ENCODE measurements at places on chromosomes 11 and 22.

DNA sequence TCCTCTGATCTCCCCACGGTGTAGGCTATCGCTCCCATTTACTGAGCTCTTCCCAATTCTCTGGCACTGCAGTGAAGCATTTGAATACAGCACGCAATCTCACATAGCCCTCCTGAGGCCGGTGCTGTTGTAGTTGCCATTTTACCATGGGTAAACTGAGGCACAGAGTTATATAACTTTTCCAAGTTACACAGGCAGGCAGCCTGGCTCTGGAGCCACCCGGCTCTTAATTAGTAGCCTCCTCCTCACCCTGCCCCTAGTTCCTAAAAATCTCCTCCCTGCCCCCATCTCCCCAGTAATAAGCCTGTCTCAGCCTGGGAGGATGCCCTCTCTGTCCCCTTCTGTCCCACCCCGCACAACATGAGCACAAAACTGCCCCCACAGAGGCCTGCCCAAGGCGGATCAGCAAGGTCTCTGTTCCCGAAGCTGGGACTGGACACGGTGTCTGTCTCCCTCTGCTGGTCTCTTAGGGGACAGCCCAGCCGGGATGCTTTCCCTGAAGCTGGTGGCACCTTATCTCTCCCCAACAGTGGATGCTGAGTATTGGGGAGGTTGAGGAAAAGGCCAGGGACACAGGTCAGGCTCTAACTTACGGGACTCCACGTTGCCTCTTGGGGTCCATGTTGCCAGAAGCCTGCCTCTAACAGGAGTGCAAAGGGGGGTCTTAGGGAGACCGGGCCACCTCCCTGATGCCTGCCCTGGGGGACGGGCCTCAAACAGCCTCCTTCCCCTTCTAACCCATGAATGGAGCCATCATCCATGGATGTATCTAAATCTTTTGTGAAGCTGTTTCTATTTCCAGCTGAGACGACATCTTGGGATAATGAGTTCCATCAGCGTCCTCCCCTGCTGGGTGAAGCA lies 9.1 kb upstream of the CLCF1 start:
- peak; percentile 77 for DNase-seq

DNA sequence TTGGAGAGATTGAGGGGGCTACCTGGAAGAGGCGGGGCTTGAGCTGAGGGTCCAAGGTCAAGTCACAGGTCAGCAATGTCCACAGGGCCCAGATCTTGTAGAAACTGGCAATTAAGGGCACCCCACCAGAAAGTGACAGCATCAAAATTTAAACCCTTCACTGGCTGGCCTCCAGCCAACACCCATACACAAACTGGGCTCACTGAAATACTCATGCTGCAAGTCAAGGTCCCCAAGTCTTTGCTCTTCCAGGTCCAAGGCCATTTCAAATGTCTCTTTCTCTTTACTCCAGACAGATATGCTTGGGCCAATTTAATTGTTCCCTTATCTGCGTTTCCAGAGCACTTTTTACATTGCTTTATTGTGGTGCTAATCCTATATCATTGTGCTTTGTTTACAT lies 36.4 kb downstream of the LMO2 start:
- DNase-seq: no peak

- DNase-seq: no peak
Measured at GRCh38 chr22:24140357-24140756, 40.9 kb upstream of the SUSD2 start.

GRCh38 chr22:39308614-39309363 lies 10.6 kb downstream of the RPL3 start:
- DNase-seq: no peak

- DNase-seq: no peak
Measured at GRCh38 chr11:63970902-63971301, 3.5 kb upstream of the COX8A start.

DNA sequence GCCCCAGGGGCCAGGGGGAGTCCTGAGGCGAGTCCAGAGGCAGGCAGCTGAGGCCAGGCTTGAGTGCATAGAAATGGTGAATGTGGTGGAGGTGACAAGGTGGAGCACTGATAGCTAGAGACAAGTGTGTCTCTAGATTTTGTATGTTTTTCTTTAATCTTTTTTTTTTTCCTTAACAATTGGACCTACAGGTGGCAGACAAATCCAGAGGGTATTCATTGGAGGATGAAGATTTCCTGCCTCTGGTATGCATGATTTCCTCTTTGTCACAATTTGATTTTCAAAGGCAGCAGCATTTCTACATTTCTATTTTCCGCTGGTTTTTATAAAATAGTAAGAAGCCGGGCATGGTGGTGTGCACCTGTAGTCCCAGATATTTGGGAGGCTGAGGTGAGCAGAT lies 47.7 kb upstream of the DKK3 start:
- DNase-seq: no peak
